Inflammatory macrophage treated with lipopolysaccharide for 1 hour (primary cell): ENCODE measurements at places on chromosomes 13 and 19.

DNA sequence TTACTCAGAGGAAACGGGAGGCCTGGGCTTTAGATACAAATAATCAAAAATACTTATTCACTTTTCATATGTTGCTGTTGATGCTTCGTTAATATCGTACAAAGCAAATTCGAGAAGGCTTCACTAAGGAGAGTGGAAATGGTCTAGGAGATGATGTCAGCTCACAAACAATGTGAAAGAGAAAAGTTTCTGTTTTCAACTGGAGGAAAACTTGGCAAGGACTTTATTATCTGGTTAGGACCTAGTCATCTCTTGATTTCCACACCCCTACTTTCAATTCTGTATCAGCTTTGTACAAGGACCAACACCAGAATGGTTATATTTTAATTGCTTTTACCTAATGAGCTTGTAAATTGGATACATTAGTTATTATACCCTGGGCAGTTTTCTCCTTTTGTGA lies 88.0 kb downstream of the SLC10A2 start:
- DNase-seq = no peak

DNA sequence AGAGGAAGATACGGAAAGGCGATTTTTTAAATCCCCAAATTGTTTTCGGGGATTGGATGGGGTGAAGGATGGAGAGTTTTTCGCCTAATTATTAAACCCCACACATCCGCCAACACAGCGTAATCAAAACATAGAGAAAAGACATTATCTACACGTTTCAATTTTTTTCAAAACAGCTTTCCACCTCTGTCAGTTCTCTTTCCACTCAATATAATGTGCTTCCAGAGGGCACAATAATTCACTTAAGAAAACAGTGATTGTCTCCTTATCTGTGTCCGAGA lies 435 bp upstream of the OBI1 start:
- DNase-seq = no peak

DNA sequence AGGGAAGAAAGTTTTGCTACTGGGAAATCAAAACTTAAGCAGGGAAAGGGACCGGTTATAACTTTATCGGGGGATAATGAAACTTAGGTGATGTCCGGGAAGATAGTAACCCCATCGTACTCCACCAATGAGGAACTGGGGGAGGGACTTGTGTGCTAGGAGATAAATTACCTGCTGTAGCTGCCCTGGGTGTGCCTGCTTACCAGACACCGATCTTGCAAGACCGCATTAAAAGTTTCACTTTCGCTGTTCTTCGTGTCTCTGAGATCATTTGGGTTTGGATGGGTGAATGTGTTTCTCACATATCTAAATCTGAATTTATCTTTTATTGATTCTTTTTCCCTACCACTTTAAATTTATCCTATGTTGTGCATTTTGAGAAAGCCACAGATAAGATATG lies 381.4 kb downstream of the SLITRK6 start:
- no peak for DNase-seq

- no peak for DNase-seq
These were observed 120.5 kb downstream of the SLC7A1 start for GRCh38 chr13:29474991-29475390.

DNA sequence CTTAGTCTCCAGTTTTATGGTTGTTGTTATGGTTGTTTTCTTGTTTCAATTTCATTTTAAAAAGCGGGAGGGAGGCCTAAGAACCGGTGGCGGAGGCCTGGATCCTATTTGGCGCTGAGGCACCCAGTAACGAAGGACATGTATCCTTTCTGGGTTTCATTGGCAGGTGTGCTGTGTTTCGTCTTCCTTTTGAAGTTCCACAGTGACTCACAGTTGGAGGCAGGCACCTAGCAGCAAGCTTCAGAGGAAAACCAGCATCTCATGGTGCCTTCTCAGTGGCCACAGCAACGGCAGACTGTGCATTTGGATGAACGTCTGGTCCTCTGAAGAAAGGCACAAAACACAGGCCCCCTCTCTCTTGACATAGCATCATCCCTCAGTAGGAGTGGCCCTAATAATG lies 697.2 kb downstream of the EFNB2 start:
- no peak for DNase-seq

GRCh38 chr19:45599286-45599685 lies 2.7 kb downstream of the GPR4 start:
- DNase-seq = no peak

DNA sequence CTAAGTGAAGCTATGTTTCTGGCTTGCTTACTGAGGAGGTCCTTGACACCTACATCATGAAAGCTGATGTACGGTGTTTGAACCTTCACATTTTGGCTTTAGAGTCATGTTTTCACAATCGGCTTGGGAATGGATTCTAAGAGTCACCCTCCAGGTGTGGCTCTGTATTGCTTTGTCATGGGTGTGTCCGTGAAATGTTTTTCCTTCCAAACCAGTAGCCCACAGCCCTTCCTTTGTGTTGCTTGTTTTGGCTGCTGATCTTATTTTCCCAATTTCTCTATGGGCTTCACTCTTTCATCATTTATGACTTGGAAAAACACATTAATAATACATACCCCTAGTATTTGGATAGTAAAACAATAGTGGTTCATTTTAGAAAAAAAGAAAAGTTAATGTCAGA lies 240.6 kb downstream of the GGACT start:
- DNase-seq = no peak

DNA sequence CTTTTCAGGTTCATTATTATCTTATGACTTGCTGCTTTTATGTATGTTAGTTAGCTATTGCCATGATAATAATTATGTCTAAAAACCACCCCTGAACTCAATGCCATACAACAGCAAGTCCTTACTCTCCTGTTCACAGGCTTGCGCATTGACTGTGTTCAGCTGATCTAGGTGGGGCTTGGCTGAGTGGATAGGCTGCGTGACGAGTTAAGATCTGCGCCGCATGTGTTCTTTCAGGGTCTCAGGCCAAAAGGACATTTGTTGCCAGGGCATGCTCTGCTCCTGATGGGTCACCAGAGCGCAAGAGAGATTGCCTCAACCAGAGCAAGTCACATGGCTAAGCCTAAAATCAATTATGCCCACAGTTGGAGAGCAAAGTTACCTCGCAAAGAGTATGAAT lies 859 bp downstream of the ZNF568 start:
- DNase-seq = no peak

DNA sequence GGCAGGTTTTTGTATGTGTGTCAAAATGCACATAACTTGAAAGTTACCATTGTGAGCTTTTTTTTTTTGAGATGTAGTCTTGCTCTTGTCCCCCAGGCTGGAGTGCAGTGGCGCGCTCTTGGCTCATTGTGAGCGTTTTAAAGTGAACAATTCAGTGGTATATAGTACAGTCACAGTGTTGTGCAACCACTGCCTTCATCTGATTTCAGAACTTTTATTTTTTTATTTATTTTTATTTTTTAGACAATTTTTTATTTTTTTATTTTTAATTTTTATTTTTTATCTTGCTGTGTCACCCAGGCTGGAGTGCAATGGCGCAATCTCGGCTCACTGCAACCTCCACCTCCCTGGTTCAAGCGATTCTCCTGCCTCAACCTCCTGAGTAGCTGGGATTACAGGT lies 15.0 kb downstream of the SLC25A42 start:
- no peak for DNase-seq

- no peak for DNase-seq
These were observed 584.6 kb downstream of the GPC6 start for GRCh38 chr13:93811071-93811737.

DNA sequence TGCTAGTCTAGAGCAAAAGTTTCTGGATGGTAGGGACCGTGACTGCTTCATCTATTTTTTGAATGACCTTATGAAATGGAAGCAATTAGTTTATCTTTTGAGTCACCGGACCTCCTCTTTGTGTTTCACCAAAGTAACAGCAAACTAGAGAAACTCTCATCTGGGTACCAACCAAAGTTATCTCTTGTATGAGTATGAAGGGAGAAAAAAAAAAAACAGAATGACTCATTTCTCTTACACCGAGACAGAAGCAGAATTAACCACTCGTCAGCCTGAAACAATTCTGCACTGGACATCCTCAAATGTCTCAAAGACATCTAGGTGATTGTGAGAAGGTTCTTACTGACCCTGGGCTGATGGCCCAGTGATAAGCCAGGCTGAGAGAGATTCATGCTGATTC lies 18.3 kb downstream of the ZNF100 start:
- no peak for DNase-seq
